ENCODE measurements at places on chromosomes 1 and 21.

- DNase-seq: no peak
Observed at GRCh38 chr1:57471995-57472394, 48.1 kb upstream of the DAB1 start.

DNA sequence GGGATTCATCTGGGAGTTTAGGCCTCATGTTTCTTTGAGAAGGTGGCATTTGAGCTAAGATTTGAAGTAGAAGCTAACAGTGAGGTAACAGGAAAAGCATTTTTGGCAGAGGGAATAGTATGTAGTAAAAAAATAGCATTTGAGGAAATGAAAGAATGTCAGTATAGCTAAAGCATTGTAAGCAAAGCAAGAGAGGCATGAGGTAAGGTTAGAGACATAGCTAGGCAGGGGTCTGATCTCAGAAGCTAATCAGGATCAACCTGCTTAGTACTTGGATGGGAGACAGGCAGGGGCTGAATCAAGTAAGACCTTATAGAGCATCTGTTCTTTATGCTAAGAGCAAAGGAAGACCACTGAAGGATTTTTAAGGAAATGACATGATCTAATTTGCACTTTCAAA is 4.0 kb downstream of the POLR3C start:
- no peak for DNase-seq

GRCh38 chr1:3109355-3109754 is 40.4 kb downstream of the PRDM16 start:
- DNase-seq: no peak

DNA sequence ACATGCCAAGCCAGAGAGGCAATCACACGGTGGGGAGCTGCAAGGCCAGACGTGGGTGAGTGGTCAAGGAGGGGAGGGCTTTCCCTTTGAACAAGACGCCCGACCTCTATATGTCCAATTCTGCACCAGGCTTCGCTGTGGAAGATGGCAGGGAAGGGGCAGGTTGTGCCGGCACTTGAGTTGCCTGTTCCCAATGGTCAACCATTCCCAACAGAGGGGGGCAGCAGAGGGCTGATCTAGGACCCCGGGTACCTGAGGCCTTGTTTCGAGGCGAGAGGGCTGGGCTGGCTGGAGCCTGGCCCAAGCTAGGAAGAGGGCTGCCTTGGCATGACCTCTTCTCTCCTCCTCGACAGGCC is 64.9 kb downstream of the TMEM53 start:
- DNase-seq: peak; percentile 21

DNA sequence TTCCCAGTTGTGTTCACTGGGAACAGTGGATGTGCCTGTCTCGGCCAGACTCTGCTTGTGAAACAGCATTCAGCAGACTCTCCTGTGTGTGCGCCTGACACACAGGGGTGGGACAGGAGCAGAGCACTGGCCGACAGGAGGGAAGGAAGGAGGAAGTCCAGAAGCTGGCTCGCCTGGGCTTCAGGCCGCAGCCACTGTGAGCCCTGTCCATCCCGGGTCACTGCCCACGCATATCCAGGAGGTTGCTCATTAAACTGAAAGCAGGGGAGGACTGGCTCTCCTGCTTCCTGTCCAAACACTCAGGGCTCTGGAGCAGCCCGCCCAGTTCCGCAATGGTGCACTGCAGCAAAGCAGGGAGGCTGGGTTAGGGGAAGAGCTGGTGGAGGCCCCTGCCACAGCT is 218.7 kb upstream of the VAMP3 start:
- no peak for DNase-seq

DNA sequence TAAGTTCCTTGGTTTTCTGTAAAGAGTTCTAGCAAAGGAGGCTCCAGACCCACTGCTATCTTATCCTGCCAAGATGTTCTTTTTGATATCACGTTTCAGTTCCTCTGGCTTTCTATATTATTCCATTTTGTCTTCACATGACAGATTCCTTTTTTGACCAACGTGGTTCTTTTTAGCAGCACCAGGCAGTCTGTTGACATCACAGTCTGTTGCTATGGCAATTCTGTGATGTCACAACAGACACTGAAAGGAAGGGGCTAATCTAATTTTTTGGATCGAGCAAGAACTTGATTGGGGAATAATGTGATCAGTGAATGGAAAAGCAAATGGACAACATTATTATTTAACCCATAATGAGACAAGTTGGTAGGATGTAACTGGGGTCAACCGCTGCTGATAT is 64.5 kb upstream of the GOLT1A start:
- DNase-seq: no peak

- DNase-seq: no peak
Observed at GRCh38 chr1:18950401-18951026, 6.0 kb downstream of the IFFO2 start.

DNA sequence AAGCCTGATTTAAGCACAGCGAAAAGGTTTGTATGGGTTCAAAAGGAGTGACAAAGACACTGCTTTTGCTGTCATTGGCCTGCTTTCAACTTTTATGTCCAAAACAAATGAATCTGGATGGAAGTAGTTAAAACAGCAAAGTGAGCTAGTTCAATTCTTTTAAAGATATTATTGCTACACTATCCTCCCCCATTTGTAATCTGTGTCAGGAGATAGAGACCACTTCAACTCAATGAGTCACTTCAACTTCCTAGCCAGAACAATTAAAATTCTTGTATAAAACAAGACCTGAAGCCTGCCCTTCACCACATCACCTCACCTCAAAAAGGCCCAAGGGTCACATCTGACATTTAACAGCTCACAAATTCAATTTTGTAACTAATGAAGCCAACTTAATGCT is 364.1 kb upstream of the LYPLAL1 start:
- DNase-seq: no peak

GRCh38 chr1:18411321-18411720 is 69.4 kb upstream of the KLHDC7A start:
- DNase-seq: no peak

DNA sequence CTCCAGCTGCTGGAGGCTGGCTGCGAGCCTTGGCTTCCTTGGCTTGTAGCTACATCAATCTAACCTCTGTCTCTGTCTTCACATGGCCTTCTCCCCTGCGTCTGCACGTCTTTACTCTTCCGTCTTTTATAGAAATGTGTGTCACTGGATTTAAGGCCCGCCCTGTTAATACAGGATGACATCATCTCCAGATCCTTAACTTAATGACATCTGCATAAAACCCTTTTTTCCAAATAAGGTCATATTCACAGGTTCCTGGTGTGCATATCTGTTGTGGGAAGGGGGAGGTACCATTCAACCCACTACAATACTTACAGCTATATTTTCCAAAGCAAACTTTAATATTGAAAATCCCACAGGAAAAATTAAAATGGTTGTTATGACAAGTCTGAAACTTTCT is 165.3 kb upstream of the FOXD3 start:
- DNase-seq: no peak

- DNase-seq: no peak
Observed at GRCh38 chr1:218348628-218349071, 3.5 kb downstream of the TGFB2 start.

- no peak for DNase-seq
Observed at GRCh38 chr1:110734133-110734680, 59.5 kb upstream of the KCNA3 start.

GRCh38 chr21:14484188-14485009 is 61.7 kb downstream of the SAMSN1 start:
- DNase-seq: no peak

DNA sequence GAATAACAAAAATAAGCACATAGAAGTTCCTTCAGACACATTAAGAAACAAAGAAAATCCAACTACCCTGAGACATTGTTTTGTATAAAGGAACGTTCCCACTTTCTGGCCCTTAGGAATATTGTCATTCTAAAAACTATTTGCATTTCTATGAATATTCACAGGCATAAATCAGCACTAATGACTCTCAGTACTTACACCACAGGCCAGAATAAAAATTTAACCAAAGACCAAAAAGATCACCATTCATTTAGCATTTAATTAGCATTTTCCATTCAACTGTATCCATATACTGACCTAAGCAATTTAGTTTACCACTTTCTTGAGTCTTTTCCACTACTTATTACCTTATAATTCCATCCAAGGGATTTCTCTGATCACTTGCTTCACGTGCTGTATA is 75.4 kb downstream of the TTLL7 start:
- no peak for DNase-seq

- DNase-seq: no peak
Observed at GRCh38 chr1:45542591-45542990, 8.0 kb upstream of the AKR1A1 start.

GRCh38 chr1:246793356-246793896 is 69.2 kb downstream of the SCCPDH start:
- DNase-seq: no peak

DNA sequence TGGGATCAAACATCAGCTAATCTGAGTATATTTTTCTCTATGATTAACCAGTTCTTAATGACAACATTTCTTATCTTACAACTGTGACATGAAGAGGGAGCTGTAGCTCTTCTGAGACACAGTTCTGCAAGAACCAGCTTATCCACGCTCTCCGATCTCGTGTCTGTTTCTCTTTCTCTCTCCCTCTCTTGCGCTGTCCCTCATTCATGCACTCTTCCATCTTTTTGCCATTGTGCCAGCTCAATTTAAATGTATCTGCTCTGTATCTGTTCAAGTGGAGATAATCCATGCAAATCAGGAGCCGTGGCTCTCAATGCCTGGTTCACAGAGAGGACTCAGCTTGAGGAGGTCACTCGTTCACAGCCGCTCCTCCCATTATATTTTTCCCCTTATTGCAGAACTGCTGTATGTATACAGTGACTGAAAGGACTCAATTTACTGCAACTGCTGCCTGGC is 494.7 kb upstream of the ADGRL2 start:
- DNase-seq: peak; percentile 9

DNA sequence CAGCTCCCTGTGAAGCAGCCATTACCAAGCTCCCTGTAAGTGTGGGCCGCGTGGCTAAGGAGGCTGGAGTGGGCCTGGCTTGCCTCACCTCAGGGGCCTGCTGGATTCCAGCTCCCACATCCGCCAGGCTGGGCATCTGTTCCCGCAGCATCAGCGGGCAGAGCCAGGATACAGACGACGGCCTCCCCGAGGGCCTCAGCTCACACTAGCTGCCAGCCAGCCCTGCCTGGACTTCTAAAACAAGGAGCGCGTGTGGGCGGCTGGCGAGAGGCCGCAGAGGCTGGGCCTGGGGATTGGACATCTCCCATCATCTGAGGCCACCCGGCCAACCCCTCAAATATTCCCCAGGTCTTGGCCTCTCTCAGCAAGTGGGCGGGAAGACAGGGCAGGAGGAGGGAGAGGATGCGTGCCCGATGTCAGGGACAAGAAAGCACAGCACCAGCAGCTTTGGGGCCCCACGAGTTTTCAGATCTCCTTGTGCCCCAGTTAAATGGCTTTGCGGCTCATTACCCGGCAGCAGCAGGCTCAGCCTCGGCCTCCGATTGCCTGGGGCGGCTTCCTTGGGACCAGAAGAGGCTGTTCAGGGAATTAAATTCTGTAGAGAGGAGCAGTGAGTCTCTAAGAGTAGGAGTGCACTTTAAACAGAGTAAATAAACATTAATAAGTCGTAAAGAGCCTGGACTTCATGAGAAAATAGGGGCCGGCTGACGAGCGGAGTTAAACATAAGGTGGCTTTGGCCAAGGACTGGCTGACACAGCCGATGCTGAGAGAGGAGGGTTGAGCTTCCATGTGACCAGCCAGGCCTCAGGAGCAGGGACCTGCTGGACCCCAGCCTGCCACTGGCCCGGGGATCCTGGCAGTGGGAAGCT is 208.9 kb upstream of the C1orf174 start:
- no peak for DNase-seq

DNA sequence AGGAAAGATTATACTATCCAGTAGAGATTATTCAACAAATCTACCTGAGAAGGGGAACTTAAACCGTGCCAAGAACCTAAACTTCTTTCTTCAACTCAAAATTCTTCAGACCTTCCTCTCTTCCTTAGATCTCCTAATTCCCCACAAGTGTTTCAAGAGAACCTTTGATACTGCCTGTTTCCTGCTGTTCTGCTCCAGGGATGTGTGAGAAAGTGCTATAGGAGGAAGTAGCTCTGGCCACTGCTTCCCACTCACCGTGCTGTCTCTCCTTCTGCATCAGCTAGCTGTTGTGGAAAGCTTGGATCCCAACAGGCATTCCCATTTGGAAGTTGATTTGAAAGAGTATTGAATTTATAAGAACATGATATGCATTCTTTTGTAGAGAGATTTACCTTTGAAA is 4.5 kb upstream of the NOS1AP start:
- no peak for DNase-seq

DNA sequence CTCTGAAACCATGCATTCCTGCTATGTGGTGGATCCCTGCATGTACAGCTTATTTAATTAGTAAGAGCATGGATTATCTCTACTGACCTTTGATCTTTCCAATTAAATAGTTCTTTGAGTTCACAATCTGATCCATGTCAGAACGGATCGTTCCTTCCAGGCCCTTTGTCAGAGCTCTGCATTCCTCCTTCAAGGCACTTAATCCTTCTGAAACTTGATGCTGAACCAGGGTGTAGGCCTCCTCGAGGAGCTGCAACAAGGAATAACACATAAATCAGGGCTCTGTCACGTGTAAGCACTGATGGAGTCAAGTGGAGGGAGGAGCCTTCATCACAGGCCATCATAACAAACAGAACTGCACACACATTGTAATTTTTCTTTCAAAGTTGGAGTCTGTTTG is 68.4 kb upstream of the EDEM3 start:
- no peak for DNase-seq

- DNase-seq: no peak
Observed at GRCh38 chr1:5994713-5995621, 2.7 kb upstream of the NPHP4 start.

GRCh38 chr1:2894381-2895041 is 93.0 kb upstream of the TTC34 start:
- no peak for DNase-seq

GRCh38 chr1:212586206-212587015 is 22.1 kb upstream of the ATF3 start:
- DNase-seq: no peak

GRCh38 chr1:2151252-2151651 is 43.3 kb downstream of the FAAP20 start:
- DNase-seq: no peak

- DNase-seq: no peak
Observed at GRCh38 chr1:56933161-56933560, 32.7 kb downstream of the C8B start.

- no peak for DNase-seq
Observed at GRCh38 chr1:184881941-184882913, 92.1 kb downstream of the NIBAN1 start.

DNA sequence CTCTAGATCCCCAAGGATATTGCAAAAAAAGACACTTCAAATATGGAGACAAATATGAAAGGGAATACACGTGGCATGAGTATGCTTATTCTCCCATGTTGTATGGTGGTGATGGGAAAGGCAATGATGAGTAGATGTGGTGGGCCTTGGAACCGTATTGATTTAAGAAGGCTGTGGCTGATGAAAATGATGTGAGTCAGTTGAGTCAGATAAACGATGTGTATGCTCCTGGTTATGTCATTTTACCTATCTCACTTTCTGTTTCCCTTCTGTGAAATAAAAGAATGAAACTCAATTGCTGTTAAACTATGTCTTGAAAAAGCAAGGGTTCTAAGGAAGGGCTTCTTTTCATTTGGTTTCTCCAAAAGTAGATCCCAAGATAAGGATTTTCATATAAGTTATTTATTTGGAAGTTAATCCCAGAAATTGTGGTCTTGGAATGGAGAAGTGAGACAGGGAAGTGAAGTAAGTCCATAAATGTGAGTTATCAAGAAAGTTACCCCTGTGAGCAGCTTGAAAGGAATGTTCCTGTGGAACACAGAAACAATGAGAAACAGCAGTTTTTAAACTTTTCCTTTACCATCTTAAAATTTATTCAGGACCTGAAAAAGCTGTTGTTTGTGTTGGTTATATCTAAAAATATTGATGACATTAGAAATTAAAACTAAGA is 292.0 kb downstream of the DUSP10 start:
- DNase-seq: no peak

GRCh38 chr1:165842671-165843129 is 15.3 kb downstream of the UCK2 start:
- no peak for DNase-seq

- DNase-seq: no peak
Observed at GRCh38 chr1:202643397-202644218, 66.6 kb downstream of the SYT2 start.

All from nucleus accumbens (tissue), 56 donors.